Mesenchymal stem cell (in vitro differentiated cells and primary cell): ENCODE measurements at places on chromosomes 5 and 9.

- peak; percentile 50 for DNase-seq
Observed at GRCh38 chr9:37801287-37801850, 772 bp downstream of the DCAF10 start.

GRCh38 chr9:133729617-133730281, 8.4 kb downstream of the SARDH start:
- DNase-seq = no peak

DNA sequence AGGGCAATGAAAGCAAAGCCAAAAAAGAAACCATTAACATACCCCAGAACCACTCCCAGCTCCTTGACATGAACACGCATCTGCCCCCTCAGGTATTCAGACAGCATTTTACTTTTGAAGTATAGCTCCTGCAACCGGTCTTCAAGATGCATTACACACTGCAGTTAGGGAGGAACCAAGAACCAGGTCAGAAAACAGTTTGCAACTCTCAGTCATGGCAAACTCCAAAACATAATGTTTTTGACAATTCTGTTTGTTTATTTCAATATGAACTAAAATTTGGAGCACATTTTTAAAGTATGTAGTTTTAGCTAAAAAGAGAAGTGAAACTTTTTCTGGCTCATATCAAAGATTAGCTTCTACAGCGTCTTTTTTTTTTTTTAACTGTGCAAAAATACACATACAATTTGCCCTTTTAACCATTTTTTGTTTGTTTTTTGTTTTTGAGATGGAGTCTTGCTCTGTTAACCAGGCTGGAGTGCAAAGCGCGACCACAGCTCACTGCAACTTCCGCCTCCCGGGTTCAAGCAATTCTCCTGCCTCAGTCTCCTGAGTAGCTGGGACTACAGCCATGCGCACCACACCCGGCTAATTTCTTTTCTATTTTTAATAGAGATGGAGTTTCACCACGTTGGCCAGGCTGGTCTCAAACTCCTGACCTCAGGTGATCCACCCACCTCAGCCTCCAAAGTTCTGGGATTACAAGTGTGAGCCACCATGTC, 12.2 kb upstream of the RAPGEF6 start:
- DNase-seq = no peak

- no peak for DNase-seq
Observed at GRCh38 chr5:170737591-170737990, 45.9 kb upstream of the GABRP start.
